ENCODE measurements at places on chromosomes 13 and 19. TPM values are rescaled to one million over a fixed set of nuclear protein-coding genes. Genes with fewer than 3 reads are reported as not detected.
A peak's percentile ranks its signal among the peaks of the same experiment; 100 is the strongest.

BRSK1 gene
- 5.8 TPM for polyA plus RNA-seq

FFAR2 gene
- polyA plus RNA-seq, result 0.65 TPM

XRCC1 gene
- polyA plus RNA-seq, result 39.5 TPM

PSG3 gene
- polyA plus RNA-seq, result not detected

APC2 gene
- polyA plus RNA-seq, result 1.1 TPM

DCT gene
- 0.74 TPM for polyA plus RNA-seq

KMT2B gene
- 24.6 TPM for polyA plus RNA-seq

MIR17HG gene
- 2.7 TPM for polyA plus RNA-seq

ZNF558 gene
- 26.7 TPM for polyA plus RNA-seq

VSTM1 gene
- polyA plus RNA-seq, result not detected

GRCh38 chr13:107608736-107609135, 606.6 kb downstream of the LIG4 start:
- DNase-seq, result no peak

DNA sequence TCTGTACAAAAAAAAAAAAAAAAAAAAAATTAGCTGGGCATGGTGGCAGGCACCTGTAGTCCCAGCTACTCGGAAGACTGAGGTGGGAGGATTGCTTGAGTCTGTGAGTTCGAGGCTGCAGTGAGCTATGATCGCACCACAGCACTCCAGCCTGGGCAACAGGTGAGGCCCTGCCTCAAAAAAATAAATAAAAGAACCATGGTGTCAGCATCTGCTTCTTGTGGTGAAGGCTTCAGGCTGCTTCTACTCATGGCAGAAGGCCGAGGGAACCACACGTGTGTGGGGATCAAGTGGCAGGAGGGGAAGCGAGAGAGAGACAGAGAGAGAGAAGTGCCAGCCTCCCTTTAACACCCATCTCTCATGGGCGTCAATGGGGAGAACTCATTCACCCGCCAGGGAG, 13.5 kb downstream of the BCL3 start:
- no peak for DNase-seq

DNA sequence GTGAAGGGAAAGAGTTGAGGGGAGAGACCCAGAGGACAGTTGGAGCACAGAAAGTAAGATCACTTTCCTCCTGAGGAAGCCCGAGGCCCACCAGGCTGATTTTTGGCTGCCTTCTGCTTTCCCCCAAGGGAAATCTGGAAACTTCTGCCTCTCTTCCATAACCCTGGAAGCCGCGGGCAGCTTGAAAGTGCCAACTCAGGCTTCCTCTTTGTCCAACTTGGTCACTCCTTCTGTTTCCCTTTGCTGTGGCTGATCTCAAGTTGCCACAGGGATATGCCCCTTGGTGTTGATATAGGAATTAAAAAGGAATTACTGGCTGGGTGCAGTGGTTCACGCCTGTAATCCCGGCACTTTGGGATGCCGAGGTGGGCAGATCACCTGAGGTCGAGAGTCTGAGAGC, 5.7 kb upstream of the CD70 start:
- DNase-seq, result no peak

DNA sequence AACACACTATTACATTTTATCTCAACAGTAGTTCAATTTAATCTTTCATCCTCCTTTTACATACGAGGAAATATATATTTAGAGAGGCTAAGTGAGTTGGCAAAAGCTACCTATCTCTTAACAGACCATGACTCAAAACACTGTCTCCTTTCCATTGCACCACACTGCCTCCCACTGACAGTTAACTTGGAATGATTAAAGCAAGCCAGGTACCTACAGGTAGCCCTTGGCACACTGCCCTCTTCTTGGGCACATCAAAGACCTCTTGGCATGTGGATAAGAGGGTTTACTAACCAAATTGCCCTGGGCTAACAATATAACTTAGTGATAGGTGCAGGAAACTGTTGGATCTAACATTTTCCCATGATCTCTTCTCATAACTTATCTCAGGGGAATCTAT, 1.8 kb downstream of the ABHD13 start:
- DNase-seq, result no peak

- DNase-seq, result no peak
Observed at GRCh38 chr13:45892513-45892912, 41.0 kb upstream of the SIAH3 start.

DNA sequence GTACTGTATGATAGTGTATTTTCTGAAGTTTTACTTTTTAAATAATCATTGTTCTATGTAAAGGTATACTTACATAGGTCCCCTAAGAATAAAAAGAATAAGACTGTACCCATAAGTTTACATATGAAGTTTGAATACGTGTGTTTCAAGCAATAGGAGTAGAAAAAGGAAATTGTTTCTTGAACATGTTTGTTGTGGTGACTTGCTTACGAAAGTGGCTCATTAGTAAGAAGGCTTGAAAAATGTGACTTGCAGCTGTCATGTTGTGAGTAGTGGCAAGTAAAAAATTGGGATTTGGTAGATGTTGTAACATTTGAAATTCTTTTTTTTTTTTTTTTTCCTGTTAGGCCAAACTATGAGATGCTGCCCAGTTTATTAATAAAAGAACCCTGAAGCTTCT, 203.3 kb downstream of the LMO7 start:
- no peak for DNase-seq

GRCh38 chr13:113457510-113457909, 4.2 kb upstream of the ADPRHL1 start:
- DNase-seq, result no peak

- DNase-seq, result no peak
Observed at GRCh38 chr19:17370026-17370587, 7.0 kb downstream of the PLVAP start.

GRCh38 chr19:8244442-8244841, 35.3 kb downstream of the CERS4 start:
- DNase-seq, result no peak

DNA sequence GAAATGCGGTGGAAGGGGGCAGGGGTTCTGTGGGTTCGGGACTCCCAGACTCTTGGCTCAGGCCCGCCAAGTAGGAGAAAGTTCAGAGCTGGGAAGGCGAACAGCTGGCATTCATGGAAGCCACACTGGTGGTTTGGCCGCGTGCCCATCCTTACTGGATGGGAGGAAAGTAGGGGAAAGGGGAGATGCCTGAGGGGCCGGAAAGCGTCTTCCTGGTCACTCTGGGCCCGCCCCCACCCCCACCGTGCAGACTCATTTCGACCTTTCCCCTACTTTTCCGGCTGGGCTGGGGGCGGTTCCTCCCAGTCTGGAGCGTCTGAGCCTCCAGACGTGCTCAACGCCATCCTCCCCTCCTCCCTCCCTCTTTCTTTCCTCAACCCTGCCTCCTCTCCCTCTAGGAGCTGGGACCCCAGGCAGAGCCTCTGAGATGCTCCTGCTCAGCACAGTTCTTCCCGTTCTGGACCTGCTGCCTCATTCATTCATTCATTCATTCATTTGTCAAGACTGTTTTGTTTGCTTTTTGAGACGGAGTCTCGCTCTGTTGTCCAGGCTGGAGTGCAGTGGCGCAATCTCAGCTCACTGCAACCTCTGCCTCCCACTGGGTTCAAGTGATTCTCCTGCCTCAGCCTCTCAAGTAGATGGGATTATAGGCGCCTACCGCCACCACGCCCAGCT, 3.5 kb downstream of the ANGPTL4 start:
- DNase-seq, result peak; percentile 78

GRCh38 chr19:35285095-35285449, 2.7 kb downstream of the HAMP start:
- DNase-seq, result no peak

DNA sequence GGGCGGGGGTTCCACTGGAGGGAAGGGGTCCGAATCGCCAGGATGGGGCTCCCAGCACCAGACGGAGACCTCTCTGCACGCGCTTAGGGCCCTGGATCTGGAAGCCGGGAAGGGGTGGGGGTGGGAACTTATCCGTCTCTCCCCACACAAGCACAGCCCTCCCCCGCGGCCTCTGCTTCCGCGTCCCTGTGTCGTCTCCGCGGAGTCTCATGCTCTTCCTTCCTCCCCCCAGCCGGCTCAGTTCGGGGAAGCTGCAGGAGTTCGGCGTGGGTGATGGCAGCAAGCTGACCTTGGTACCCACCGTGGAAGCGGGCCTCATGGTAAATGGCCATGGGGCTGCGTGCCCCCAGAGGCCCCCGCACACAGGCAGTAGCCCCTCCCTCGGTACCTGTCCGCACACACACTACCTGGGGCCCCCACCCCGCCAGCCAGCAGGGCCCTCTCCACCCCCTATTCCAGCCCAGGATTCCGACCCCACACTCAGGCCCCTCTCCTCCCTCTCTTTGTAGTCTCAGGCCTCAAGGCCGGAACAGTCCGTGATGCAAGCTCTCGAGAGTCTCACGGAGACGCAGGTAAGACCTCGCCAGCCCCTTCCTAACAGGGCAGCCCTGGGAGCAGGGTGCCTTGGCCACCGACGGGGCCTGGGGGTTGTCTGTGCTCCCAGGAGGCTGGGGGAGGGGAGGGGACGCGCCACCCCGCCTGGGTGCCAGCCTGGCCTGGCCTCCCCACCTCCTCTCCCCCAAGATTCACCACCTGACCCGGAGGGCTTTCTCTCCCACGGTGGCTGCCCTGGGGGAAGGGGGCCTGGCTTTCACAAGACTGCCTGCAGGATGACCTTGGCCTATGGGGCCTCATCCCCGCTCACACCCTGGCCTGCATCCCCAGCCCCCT, 3.2 kb downstream of the MIDN start:
- DNase-seq, result peak; percentile 69

GRCh38 chr13:112354330-112355273, 21.6 kb upstream of the SPACA7 start:
- no peak for DNase-seq

- no peak for DNase-seq
Observed at GRCh38 chr19:57583104-57583520, 833 bp upstream of the ZIK1 start.

All from hindlimb muscle (tissue), 1 donor.